ENCODE measurements at places on chromosomes 7 and 10.

GRCh38 chr7:127512663-127513062 is 72.7 kb downstream of the GCC1 start:
- DNase-seq: no peak

- peak; percentile 63 for DNase-seq
Measured at GRCh38 chr7:36659172-36659516, 65.2 kb downstream of the AOAH start.

GRCh38 chr10:93333278-93333978 is 148.7 kb downstream of the MYOF start:
- no peak for DNase-seq

- no peak for DNase-seq
Measured at GRCh38 chr7:18900803-18901202, 216.6 kb downstream of the TWIST1 start.

DNA sequence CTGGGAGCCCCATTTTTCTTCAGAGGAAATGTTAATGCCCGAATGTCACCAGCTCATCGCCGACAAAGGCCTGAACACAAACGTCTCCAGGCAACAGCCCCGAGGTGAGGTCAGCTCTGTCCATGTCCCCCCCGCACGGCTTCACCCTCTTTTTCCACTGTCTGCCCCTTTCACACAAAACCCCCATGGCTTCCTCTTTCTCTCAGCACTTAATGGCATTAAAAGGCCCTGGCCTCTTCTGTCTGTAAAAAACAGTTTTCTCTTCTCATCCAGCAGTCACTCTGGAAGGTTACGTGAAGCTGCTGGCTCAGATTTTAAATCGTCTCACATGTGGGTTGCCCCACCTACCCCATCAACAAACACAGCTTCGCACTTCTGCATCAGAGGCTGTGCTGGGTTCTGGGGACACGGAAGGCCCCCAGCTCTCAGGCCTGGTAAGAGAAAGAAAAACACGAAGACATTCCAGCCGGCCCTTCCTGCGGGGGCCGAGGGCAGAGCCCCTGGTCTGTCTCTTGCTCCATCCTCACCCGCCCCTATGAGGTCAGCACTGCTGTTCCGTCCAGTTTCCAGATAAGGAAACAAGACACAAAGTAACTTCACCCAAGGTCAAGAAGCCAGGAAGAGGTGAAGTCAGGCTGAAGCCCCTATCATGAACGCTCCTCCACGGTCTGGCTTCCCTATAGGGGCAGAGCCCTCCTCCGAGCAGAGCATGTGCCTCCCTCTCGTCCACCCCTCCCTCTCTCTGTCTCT is 91.1 kb upstream of the PDGFA start:
- DNase-seq: no peak

- DNase-seq: peak; percentile 58
Measured at GRCh38 chr7:30510124-30511075, 5.8 kb upstream of the GGCT start.

GRCh38 chr7:158186864-158187693 is 400.5 kb downstream of the PTPRN2 start:
- no peak for DNase-seq

GRCh38 chr10:75469006-75469616 is 37.7 kb downstream of the LRMDA start:
- DNase-seq: no peak

GRCh38 chr10:47371629-47372485 is 12.2 kb downstream of the ZNF488 start:
- DNase-seq: no peak

DNA sequence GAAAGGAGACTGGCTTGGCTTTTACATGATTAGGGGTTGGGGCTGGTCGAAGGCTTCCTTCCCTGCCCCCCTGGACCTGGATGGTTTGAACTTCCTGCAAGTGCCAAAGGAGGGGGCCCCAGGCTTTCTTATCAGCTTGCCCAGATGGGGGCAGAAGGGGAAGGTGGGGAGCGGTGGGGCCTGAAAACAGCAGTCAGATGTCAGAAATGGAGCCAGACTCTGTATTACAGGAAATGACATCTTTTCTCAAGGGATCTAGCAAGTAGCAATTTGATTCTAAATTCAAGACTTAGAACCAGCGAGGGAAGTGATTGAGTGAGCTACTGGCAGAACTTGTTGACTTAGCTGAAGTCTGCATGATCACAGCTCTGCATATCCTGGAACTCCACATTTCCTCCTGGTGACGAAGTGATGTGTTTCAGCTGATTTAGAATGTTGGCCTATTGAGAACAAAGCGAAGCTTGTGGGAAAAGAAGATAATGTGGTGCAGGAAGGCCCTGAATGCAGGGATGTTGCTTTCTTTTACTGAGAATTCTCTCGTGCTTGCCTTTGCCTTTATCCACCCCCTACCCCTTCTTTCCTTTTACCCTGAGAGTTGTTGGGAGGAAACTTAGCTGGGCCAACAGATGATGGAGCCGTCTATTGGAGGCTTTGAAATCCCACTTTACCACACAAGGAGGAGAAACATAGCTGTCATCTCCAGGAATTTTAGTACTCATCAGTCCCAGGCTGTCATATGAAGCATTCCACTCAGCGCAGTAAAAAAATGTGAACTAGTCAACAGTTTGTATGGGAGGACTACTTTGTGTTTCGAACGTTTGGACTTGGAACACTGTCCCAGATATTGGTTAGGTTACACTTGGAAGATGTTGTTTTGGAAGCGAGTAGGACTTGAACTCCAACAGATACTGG is 43.2 kb downstream of the CCNY start:
- DNase-seq: no peak

DNA sequence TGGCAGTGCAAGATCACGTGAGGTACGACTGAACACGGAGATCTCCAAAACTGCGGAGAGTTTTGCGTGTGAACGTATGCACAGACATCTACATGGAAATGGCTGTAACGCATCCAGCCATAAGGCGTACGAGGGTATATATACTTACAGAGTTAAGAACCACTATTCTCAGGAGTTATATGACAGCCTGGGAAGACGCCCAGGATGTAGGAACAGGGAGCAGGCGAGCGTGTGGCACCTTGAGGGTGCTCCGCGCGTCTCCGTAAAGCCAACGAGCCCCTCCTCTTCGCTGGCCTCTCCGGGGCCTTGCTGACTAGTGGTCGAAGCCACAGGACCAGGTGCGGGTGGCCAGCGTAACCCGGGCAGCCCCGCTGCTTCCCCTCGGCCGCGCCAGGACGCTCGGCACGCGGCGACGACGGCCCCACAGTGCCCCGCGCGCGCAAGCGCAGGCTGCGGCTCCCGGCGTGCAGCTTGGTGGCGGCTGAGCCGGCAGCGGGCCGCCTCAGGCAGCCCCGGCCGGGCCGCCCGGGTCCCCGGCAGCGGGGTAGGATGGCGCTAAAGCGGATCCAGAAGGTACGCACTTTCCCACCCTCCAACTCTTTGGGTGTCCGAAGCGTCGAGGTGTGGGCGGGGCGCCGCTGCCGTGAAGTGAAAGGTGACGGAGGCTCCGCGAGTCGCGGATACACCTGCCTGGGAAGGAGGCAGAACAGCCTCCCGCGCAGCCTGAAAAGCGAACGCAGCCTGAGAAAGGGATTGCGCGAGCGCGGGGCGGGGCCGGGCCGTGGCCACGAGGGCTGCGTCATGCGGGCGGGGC is at the start of gene UBE2D4:
TSS of gene UBE2D4 (plus strand) at position 453 of the 814 bp plus-strand sequence. CDS start at position 550, 97 bp downstream.
- DNase-seq: peak; percentile 81

GRCh38 chr7:10888861-10889260 is 84.8 kb upstream of the PHF14 start:
- DNase-seq: no peak

DNA sequence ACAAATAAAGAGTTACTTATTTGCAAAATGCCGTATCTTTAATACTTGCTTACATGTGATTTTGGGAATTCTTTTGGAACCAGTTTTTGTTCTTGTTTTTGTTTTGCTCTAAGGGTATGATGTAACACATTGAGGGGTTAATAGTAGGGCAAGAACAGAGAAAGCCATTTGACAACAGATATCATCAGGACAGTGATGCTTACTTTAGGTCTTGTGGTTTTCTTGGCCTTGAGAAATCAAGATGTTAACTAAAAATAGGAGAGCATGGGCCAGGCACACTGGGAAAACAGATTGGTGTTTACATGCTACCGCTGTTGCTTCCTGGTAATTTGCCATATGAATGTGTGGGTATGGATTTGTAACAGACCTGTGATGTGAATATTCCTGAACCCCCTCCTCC is 3.7 kb downstream of the SAMD8 start:
- DNase-seq: no peak

- DNase-seq: peak; percentile 63
Measured at GRCh38 chr10:100904917-100905316, 7.8 kb upstream of the SLF2 start.

DNA sequence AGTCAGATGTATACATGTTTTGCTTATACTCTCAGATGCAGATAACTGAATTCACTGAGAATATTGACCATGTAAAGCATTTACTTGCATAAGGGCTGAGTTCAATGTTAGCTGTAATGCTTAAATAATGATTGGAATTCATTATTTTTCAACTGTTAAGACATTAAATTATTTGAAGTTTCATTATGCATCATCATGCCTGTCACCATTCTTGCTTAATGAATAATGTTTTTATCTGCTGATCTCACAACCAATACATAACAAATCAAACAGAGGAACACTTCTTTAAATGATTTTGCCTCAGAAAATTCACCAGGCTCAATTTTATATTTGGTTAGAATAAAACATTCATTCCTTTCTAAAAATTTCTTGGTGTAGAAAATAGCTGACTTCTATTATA is 233.4 kb downstream of the GPR37 start:
- no peak for DNase-seq

DNA sequence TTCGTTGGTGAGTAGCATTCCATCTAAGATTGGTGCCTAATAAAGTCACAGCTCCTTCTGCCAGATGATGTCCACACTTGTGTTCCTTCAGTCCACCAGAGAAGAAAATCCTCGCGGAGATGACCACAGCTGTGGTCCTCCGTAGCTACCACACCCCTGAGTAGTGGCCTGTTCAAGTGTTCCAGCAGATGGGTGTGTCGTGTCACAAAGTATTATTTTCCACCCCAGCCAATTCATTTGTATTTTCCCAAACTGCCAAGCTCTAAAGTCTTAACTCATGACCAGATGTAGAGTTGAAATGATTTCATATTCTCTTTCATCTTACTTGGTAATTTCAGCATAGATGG is 251.3 kb upstream of the TCF7L2 start:
- no peak for DNase-seq

- DNase-seq: no peak
Measured at GRCh38 chr10:103659674-103660363, 166.3 kb downstream of the NEURL1 start.

DNA sequence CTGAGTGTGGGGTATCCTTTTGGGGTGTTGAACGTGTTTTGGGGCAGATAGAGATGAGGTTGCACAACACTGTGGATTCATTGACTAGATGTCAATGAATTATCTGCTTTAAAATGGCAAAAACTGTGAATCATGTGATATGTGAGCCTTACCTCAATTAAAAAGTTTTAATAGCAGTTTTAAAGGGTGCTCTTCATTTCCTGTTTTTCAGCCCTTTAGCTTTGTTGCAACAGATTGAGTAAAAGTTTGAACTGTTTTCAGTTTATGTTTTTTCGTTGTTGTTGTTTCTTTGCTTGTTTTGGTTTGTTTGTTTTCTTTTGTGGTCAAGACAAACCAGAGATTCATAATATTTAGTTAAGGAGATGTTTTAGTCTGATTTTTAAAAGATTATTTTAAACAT is 9.4 kb downstream of the TAS2R41 start:
- DNase-seq: no peak

GRCh38 chr10:51718804-51719291 is 19.5 kb upstream of the CSTF2T start:
- no peak for DNase-seq

- DNase-seq: peak; percentile 14
Measured at GRCh38 chr7:9978106-9979064, 995.3 kb upstream of the PHF14 start.

DNA sequence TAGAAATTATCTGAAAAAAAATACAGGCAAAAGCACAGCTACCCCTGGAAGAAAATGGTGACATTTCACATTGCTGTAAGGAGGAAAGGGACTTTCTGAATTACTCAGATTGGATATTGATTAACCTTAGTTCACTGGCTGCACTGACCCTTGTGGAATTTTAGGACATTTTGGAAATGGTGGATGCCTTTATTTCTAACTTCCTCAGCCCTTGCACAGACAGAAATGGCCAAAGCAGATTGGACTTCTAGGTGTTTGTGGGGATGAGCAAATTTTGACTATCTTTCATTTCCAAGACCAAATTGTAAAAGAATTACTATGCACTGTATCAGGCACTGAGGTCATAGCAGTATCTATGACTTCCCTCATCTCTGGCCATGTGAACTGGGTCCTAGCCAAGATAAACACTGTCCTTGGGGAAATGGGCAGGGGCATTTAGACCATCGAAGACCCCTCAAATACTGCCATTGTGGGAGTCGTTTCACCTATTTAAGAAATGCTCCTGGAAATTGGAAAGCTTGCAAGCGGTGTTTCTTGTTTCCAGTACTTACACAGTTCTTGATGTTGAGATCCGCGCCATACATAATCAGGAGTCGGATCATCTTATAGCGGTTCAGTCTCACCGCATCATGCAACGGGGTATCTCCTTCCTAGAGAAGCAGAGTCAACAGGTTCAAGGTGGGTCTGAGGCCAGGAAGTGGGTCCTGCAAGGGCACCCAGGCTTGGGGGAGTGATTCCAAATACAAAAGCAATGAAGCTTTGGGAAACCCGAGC is 5.7 kb downstream of the ANKRD1 start:
- DNase-seq: no peak

DNA sequence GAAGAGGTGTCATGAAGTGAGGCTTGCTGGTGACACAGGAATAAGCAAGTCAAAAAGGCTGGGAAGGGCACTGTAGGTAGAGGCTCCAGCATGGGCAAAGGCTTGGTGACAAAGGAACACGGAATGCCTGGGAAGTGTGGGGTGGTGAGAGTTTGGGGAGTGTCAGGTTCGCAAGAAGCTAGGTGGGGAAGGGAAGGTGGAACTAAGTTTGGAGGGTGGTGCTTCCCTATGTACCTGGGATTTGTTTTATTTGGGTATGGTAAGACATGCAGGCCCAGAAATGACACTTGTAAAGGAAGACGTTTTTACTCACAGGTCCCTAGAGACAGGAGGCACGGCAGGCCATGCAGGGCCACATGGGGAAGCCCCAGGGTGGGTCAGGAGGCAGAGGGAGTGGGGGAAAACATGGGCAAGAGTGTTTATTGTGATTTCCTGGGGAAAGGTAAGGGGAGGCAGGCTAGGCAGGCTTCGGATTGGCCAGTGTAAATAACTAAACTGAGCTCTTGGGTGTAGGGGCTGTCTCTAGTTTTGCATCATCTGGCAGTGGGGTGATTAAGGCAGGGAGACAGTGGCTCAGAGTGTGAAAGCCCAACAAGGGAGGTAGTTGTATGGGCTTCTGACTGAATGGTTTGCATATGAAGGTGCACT is 52.1 kb downstream of the SH2D4B start:
- DNase-seq: no peak

All from SJCRH30 (cell line).